ENCODE measurements at places on chromosomes 4 and X. TPM values are rescaled to one million over a fixed set of nuclear protein-coding genes. Genes with fewer than 3 reads are reported as not detected.
A peak's percentile ranks its signal among the peaks of the same experiment; 100 is the strongest.

DNA sequence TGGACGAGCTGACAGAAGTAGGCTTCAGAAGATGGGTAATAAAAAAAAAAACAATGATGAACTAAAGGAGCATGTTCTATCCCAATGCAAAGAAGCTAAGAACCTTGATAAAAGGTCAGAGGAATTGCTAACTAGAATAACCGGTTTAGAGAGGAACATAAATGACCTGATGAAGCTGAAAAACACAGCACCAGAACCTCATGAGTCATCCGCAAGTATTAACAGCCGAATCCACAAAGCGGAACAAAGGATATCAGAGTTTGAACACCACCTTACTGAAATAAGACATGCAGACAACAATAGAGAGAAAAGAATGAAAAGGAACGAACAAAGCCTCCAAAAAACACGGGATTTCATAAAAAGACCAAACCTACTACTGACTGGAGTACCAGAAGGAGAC, 10.5 kb downstream of the NELFA start:
- DNase-seq = no peak

GRCh38 chr4:145498430-145498829, 16.8 kb downstream of the SMAD1 start:
- no peak for DNase-seq

DNA sequence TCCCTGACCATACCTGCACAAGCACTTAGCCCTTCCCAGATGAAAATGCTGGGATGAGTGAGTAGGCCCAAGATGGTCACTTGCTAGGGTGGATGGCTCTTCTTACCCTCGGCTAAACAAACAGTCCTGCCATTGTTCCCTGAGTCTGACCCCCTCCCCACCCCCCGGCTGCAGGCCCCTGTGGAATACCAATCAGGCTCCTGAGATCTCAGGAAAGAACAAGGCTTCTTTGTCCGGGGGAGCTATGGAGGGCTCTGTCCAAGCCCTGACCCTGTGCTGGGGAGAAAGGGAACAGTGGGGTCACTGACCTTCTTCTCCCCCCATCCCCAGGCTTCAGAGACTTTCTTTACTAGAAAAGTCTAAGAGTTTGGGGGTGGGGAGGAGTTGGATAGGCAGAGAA, 6.0 kb downstream of the PLP1 start:
- peak; percentile 32 for DNase-seq

DNA sequence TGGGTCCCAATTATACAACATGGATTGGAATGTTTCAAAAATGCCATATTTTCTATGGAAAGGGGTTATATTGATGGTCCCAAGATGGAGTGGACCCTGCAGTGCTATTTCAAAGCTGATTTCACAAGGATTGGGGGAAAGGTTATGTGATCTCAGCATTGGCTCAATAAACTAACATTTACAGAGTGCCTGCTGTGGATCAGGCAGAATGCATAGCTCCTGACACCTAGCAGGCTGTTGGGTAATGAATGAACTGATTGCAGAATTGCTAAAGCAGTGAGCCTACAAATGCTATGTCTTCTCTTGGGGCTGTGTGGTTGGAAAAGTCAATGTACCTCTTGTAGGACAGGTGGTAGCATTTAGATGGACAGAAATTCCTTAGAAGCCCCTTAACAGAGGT, 16.9 kb downstream of the CWH43 start:
- DNase-seq = no peak

GRCh38 chr4:55107054-55107453, 18.3 kb downstream of the KDR start:
- DNase-seq = no peak

GRCh38 chr4:86896596-86896995, 4.4 kb upstream of the C4orf36 start:
- no peak for DNase-seq

- no peak for DNase-seq
Observed at GRCh38 chr4:101366331-101366730, 19.0 kb upstream of the PPP3CA start.

GRCh38 chr4:174189392-174190015, 94.0 kb downstream of the FBXO8 start:
- no peak for DNase-seq

GRCh38 chr4:151804821-151805220, 44.0 kb upstream of the GATB start:
- no peak for DNase-seq

DNA sequence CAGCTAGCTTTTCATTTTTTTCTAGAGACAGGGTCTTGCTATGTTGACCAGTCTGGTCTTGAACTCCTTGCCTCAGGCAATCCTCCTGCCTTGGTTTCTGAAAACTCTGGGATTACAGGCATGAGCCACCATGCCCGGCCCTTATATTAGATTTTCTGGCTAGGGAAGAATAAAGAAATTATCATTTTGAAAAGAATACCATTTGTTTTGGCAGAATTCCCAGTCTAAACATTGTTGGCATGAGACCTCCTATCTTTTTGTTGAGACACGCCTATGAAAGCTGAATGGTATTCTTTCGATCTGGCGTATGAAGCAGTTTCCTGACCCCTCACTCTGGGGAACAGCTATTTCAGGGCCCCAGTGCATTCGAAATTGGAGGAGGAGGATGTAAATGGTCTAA, 107.0 kb downstream of the REPS2 start:
- no peak for DNase-seq

GRCh38 chr4:86600007-86600653, 6.0 kb downstream of the PTPN13 start:
- DNase-seq = no peak

- DNase-seq = no peak
Observed at GRCh38 chr4:617644-618641, 7.4 kb upstream of the PDE6B start.

DNA sequence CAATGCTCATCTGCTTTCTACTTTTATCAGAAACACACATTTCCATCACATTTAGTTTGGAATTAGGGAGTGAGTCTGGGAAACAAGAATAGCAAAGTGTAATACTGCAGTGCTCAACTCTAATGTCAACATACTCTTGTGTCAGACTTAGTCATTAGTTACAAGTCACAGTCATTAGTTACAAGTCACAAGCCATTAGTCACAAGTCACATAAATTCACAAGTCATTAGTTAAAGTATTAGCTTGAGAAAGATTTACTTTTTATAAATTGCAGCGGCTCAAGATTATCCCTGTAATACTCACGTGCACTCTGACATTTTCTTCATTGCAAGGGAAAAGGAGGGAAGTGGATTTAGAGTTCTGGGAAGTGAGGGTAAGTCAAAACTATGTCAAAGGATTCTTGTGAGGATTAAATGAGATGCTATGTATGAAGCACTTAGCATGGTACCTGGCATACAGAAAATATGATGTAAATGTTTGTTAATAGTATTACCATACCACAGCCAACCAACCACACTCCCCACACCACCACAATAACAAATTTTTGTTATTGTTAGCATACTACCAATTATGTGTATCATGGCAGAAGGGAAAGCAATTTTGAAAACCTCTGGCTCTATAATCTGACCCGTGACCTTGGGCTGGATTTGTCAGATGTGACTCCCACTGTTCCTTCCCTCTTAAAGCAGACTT, 116.6 kb downstream of the ARHGAP24 start:
- no peak for DNase-seq

DNA sequence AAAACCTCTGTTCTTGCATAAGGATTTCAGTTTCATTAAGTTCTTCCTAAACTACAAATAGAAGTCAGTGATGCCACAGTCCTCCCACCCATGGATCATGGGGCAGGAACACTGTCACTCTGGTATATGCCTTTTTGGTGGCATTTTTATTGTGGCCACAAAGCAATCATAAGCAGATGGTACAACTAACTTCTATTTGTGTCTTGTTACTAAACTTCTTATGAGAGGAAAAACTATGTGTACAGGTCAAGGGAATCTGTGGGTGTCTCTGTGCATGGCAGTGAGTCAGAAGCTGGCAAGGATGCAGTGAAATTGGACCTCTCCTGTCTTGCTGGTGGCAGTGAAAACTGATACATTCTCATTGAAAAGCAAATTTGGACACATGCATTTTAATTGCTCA, 245.0 kb upstream of the GPC4 start:
- DNase-seq = no peak

GRCh38 chrX:143580266-143580665, 55.6 kb downstream of the SLITRK4 start:
- no peak for DNase-seq

TRIM61 gene
- not detected for polyA plus RNA-seq

IL15 gene
- polyA plus RNA-seq = not detected

GPR82 gene
- not detected for polyA plus RNA-seq

MMRN1 gene
- polyA plus RNA-seq = 2.7 TPM

TMSB15B gene
- polyA plus RNA-seq = 21.0 TPM

DGAT2L6 gene
- polyA plus RNA-seq = not detected

SOX3 gene
- polyA plus RNA-seq = 0.39 TPM

CXCL11 gene
- polyA plus RNA-seq = not detected
